Stimulated activated CD8-positive, alpha-beta memory T cell treated with anti-CD3 and anti-CD28 coated beads, Interleukin-4, amount 100 ng/mL, for 48 hours (primary cell): ENCODE measurements at places on chromosomes 16 and 17.

DNA sequence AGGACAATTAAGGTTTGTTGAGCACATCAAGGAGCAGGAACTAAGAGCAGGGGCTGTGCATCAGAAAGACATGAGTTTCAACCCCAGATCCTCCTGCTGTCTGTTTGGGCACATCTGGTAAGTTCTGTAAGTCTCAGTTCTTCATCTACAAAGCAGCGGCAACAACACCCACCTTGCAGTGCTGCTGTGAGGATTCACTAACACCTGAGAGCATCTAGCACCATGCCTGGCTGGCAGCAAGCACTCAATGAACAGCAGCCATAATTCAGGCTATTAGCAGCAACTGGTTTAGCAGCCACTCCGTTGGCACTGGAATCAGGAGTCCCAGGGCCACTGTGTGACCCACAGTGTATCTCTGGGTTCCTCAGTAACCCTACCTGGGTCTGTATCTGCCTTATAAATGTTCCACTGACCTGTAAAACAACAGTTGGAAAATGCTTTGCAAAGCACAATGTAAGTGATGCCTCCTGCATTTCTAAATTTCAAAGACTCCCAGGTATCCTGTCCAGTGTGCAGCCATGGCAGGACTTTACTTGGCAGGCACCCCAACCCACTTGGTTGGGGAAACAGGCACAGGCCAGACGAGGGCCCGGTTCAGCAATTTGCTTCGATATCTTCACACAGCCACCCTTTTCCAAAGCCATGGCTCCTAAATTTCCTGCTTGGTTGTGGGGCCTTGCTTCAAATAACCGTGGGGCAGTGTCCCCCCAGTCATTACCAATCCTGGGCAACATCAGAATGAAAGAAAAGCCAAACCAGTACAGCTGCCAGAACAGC is 4.2 kb downstream of the ST3GAL2 start:
- DNase-seq, result no peak

- no peak for DNase-seq
Measured at GRCh38 chr16:49354101-49354500, 19.5 kb upstream of the C16orf78 start.

- no peak for DNase-seq
Measured at GRCh38 chr17:7916808-7917207, 719 bp upstream of the RNF227 start.

- DNase-seq, result no peak
Measured at GRCh38 chr17:68777856-68778694, 176.9 kb upstream of the FAM20A start.
